ENCODE measurements at places on chromosomes 5 and 9. TPM values are rescaled to one million over a fixed set of nuclear protein-coding genes. Genes with fewer than 3 reads are reported as not detected.

Gene FBP2
- total RNA-seq: not detected

Gene NPR2
- total RNA-seq: 20.3 TPM

Gene WNT8A
- not detected for total RNA-seq

Gene BTNL9
- not detected for total RNA-seq

Gene RPP25L
- total RNA-seq: 19.2 TPM

Gene TRUB2
- 16.2 TPM for total RNA-seq

Gene ECSCR
- total RNA-seq: not detected

Gene SLCO6A1
- total RNA-seq: not detected

Gene ANKH
- 130 TPM for total RNA-seq

Gene KIF4B
- total RNA-seq: not detected

Gene SUSD3
- 0.36 TPM for total RNA-seq

Gene ANKRD34B
- not detected for total RNA-seq

Gene CCDC192
- not detected for total RNA-seq

Gene HEXB
- total RNA-seq: 313 TPM

Gene DMRT2
- not detected for total RNA-seq

- no peaks in the 10 kb centered on the region for H3K27me3 ChIP-seq
- H3K27ac ChIP-seq: no peak overlapping the region
- DNase-seq: no peak
- no peaks in the 10 kb centered on the region for H3K36me3 ChIP-seq
Observed at GRCh38 chr9:3419893-3420292, 105.9 kb downstream of the RFX3 start.

GRCh38 chr9:131181091-131181681 is 55.8 kb downstream of the NUP214 start:
- peak overlapping the region; percentile 90 for H3K27ac ChIP-seq
- H3K4me1 ChIP-seq: peaks cover 30% of the 10 kb centered on the region
- peaks cover 20% of the 10 kb centered on the region for H3K36me3 ChIP-seq

DNA sequence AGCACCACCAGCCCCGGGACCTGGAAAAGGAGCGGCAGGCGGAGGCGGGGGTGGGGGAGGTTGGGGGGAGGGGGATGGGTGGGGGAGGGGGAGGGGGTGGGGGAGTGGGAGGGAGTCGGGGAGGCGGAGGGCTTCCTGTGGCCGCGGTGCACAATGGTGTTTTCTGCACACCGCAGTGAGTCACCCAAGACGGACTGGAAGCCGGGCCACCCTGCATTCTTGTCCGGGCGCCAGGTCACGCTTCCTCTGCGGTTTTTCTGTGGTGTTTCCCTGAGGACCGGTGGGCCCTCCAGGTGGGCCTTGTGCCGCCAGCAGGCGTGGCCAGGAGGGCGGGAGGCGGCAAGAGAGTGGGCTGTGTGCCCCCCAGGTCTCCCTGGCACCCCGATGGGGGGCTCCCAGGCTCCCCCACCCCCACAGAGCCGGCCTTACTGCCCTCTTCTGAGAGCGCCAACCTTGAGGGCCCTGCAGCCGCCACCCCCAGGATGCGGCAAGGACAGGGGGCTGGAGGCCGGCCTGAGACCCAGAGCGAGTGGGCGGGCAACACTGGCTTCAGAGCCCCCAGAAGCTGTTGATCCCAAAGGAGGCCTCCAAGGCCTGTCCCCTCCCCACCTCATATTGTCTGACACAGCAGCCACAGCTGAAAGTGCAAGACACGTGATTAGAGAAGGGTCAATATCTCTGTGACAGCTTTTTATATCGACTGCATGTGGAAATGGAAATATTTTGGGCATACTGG is 11.1 kb downstream of the EXD3 start:
- H3K27me3 ChIP-seq: no peaks in the 10 kb centered on the region
- peak overlapping the region; percentile 32 for H3K27ac ChIP-seq
- H3K4me1 ChIP-seq: peaks cover 31% of the 10 kb centered on the region
- no peak overlapping the region for H3K4me3 ChIP-seq
- no peaks in the 10 kb centered on the region for H3K36me3 ChIP-seq
- DNase-seq: peak; percentile 99

- H3K4me3 ChIP-seq: no peak overlapping the region
- H3K27me3 ChIP-seq: peaks cover 3% of the 10 kb centered on the region
- DNase-seq: no peak
Observed at GRCh38 chr5:99076723-99077640, 148.2 kb upstream of the CHD1 start.

- no peak for DNase-seq
- H3K27me3 ChIP-seq: no peaks in the 10 kb centered on the region
- no peak overlapping the region for H3K4me3 ChIP-seq
- H3K4me1 ChIP-seq: no peaks in the 10 kb centered on the region
- no peak overlapping the region for H3K27ac ChIP-seq
Observed at GRCh38 chr5:142235870-142236672, 88.8 kb downstream of the SPRY4 start.

DNA sequence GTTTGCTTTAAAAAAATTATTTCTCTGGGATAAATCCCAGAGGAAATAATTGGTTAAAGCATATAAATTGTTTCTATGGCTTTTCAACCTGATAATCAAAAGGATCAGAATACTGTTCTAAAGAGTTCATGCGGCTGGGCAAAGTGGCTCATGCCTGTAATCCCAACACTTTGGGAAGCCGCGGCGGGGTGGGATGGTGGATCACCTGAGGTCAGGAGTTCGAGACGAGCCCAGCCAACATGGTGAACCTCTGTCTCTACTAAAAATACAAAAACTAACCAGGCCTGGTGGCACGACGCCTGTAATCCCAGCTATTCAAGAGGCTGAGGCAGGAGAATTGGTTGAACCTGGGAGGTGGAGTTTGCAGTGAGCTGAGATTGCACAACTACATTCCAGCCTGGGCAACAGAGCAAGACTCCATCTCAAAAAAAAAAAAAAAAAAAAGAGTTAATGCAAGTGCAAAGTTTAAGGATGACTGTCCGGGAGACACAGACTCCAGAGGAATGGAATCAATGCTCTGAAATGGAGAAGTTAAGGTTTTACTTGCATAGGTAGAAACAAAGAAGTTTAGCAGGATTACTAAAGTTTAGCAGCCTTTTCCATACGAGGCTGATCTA is 16.6 kb upstream of the GRHPR start:
- no peaks in the 10 kb centered on the region for H3K36me3 ChIP-seq
- no peak overlapping the region for H3K4me3 ChIP-seq
- DNase-seq: no peak
- no peak overlapping the region for H3K27ac ChIP-seq
- no peaks in the 10 kb centered on the region for H3K4me1 ChIP-seq

DNA sequence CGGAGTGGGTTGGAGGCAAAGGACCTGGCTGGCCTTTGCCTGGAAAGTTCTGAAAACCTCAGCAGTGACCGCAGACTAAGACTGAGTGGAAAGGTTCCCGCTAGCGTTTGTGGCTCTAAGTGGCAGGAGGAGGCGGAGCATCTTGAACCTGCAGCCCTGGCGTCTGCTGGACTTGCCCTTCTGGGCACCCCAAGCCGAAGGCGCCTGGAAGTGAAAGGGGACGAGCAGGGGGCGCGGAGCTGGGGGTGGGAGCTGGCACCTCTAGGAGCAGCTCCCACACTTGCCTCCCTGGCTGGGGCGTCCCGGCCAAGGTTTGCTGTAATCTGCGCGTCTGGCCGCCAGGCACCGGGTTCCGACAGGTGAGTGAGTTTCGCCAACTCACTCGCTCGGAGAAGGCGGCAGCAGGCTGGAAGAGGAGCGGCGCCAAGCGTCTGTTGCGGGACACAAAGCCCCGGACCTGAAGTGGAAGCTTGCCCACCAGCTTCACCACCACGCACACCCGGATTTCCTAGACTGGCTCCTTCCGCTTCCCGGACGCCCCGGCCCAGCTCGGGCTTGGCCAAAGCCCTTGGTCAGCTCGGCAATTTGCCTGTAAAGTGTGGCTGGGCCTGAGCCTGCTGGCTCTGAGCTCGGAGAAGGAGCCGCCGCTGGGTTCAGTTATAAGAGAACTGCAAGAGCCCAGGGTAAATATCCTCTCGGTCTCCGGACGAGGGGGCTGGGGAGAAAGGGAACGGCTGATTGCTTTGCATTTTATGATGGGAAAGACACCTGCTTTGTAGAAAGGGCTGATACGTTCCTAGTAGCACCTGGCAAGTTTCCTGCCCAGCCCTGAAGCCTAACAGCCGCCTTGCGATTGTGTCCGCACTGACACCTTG is at the start of gene GNA14:
GNA14 (minus strand) TSS at position 89 of the 875 bp plus-strand sequence. CDS start 529 bp downstream, outside the sequence.
- H3K4me3 ChIP-seq: peak within 1 kb of the TSS; percentile 73
- DNase-seq: peak; percentile 83
- no peaks in the 10 kb centered on the region for H3K36me3 ChIP-seq
- H3K27me3 ChIP-seq: peaks cover 41% of the 10 kb centered on the region
- H3K27ac ChIP-seq: no peak within 1 kb of the TSS

- no peaks in the 10 kb centered on the region for H3K4me1 ChIP-seq
Observed at GRCh38 chr9:87442451-87442850, 55.2 kb upstream of the DAPK1 start.

- no peak overlapping the region for H3K4me3 ChIP-seq
- no peaks in the 10 kb centered on the region for H3K36me3 ChIP-seq
- H3K27ac ChIP-seq: no peak overlapping the region
- peaks cover 14% of the 10 kb centered on the region for H3K4me1 ChIP-seq
- no peaks in the 10 kb centered on the region for H3K27me3 ChIP-seq
- no peak for DNase-seq
Observed at GRCh38 chr5:142289708-142290576, 34.9 kb downstream of the SPRY4 start.

- H3K4me3 ChIP-seq: no peak overlapping the region
- no peaks in the 10 kb centered on the region for H3K27me3 ChIP-seq
- H3K4me1 ChIP-seq: peaks cover 4% of the 10 kb centered on the region
- no peaks in the 10 kb centered on the region for H3K36me3 ChIP-seq
Observed at GRCh38 chr9:4515958-4516375, 25.7 kb downstream of the SLC1A1 start.

DNA sequence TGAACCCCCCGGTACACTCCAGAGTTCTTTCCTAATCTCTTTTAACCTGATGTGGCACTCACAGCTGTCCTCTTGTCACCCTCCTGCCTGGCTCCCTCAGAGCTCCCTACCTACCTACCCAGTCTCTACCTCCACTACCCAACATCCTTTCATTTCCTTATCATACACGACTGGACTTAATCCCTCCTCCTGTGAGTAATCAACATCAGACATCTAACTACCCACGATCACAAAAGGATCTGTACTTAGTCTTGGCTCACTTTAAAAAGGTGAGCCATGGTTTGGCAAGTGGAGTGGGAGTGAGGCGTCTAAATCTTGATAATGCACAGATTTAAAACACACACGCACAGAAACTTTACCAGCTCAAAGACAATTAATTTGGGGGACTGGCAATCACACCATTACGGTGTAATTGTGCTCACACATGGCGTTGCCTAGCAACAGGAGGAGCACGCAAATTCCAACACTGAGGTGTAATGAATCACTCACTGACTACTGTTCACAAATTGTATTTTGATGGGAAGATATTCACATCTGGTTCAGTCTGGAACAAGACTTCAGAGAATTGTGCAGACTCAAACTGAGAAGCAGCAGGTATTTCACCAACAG is 235.9 kb downstream of the EPB41L4A start:
- no peaks in the 10 kb centered on the region for H3K36me3 ChIP-seq
- no peaks in the 10 kb centered on the region for H3K4me1 ChIP-seq
- H3K27ac ChIP-seq: no peak overlapping the region
- H3K4me3 ChIP-seq: no peak overlapping the region

DNA sequence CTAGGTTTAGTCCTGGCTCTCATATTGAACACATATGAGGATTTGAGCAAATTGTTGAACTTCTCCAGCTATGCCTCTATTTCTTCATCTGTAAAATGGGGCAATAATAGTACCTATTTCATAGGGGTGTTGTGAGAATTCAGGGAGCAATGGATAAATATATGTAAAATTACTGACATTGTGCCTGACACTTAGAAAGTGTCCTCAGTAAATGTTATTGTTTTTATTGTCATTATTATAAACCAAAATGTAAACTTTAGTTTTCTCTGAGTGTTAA is 101.7 kb downstream of the ANGPTL2 start:
- DNase-seq: no peak
- H3K27ac ChIP-seq: no peak overlapping the region
- H3K27me3 ChIP-seq: no peaks in the 10 kb centered on the region
- no peak overlapping the region for H3K4me3 ChIP-seq
- H3K36me3 ChIP-seq: no peaks in the 10 kb centered on the region
- peaks cover 11% of the 10 kb centered on the region for H3K4me1 ChIP-seq

GRCh38 chr5:93191035-93191817 is 389.8 kb downstream of the NR2F1-AS1 start:
- peaks cover 44% of the 10 kb centered on the region for H3K4me1 ChIP-seq
- H3K27ac ChIP-seq: no peak overlapping the region

- H3K4me1 ChIP-seq: peaks cover 3% of the 10 kb centered on the region
- no peak overlapping the region for H3K4me3 ChIP-seq
- DNase-seq: no peak
- H3K36me3 ChIP-seq: peaks cover 35% of the 10 kb centered on the region
Observed at GRCh38 chr9:133789778-133790177, 51.6 kb upstream of the SARDH start.

DNA sequence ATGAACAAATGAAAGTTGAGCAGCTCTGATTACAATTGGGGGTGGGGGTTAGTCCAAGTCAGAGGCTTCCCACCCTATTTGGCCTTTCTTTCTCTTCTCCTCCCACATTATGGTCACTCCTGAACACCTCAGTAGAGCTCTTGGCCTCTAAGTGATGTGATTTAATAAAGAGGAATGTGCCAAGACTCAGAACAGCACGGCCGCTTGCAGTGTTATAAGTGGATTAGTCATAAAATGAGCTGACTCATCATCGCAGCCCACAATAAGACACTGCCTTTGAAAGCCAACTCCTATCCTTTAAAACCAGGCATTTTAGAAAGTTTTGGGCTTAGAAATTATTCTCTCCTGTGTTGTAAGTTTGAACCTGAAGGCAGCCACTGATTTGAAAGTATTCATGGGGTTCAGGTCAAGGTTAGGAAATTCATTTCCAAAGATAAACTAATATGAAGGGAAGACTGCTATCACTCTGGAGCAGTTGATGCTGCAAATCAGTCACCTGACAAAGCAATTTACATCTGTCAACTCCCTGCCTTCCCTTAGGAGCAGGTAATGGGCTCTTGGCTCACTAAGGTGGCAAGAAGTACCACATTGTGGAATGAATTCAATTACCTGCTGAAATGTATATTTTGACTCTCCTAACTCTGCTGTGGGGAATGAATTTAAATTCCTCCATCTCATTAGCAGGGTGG is 283.6 kb upstream of the NMUR2 start:
- H3K4me1 ChIP-seq: peaks cover 5% of the 10 kb centered on the region
- no peak overlapping the region for H3K27ac ChIP-seq
- H3K36me3 ChIP-seq: no peaks in the 10 kb centered on the region
- H3K27me3 ChIP-seq: no peaks in the 10 kb centered on the region
- H3K4me3 ChIP-seq: no peak overlapping the region
- peak; percentile 74 for DNase-seq

- no peaks in the 10 kb centered on the region for H3K36me3 ChIP-seq
- H3K27me3 ChIP-seq: no peaks in the 10 kb centered on the region
- DNase-seq: no peak
- no peak overlapping the region for H3K27ac ChIP-seq
Observed at GRCh38 chr5:19179571-19179970, 808.4 kb downstream of the CDH18 start.

All from osteoblast (primary cell).